ENCODE measurements at places on chromosomes 7 and 10.

DNA sequence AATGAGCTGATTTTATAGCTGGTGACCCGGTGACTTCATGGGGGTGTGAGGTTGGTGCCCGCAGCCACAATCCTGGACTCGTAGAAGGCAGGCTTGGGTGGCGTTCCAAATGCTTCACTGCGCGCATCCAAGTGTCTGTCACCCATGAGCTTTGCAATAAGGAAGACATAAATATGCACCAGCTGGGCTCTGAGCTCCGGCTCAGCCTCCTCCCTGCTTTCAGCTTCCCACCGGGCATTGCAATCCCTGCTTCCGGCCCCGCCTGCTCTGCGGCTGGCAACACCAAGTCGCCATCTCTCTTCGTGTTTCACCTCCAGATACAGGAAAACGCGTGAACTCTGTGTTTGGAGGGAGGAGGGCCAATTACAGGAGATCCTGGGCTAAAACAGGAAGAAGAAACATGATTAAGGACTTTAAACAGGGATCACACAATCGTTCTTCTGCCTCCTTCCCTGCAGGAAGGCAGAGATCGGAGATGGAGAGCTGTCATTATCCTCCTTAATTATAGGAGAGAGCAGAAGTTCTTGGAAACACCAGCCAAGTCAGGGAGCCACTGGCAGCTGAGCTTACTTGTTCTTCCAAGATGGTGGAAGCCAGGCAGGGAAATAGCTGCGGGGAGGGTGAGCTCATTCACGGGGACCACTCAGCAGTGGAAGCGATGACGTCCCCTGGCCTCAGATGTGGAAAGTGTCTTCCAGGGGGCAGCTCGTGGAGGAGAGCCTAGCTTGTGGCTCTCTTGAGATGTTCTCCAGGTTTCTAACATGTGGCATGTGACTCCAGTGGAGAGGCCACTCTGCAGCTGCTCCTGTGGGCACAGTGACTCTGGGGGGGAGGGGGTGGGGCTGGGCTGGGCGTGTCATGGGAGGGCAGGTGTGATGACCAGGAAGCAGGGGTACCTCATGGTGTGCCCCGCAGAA, 134.9 kb downstream of the CAMK1D start:
- peak; percentile 14 for DNase-seq

DNA sequence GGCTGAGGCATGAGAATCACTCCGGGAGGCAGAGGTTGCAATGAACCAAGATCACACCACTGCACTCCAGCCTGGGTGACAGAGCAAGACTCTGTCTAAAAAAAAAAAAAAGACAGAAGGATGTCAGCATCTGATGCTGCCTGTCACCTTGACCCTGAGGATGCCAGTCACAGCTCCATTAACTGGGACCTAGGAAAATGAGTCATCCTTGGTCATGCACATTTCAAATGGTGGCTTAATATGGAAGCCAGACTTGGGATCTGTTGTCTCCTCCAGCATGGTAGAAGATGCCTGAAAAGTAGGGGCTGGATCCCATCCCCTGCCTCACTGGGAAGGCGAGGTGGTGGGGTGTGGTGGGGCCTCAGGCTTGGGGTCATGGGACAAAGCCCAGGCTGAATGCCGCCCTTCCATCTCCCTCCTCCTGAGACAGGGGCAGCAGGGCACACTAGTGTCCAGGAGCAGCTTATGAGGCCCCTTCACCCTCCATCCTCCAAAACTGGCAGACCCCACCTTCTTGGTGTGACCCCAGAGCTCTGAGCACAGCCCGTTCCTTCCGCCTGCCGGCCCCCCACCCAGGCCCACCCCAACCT, 1.3 kb downstream of the NOS3 start:
- DNase-seq = no peak

DNA sequence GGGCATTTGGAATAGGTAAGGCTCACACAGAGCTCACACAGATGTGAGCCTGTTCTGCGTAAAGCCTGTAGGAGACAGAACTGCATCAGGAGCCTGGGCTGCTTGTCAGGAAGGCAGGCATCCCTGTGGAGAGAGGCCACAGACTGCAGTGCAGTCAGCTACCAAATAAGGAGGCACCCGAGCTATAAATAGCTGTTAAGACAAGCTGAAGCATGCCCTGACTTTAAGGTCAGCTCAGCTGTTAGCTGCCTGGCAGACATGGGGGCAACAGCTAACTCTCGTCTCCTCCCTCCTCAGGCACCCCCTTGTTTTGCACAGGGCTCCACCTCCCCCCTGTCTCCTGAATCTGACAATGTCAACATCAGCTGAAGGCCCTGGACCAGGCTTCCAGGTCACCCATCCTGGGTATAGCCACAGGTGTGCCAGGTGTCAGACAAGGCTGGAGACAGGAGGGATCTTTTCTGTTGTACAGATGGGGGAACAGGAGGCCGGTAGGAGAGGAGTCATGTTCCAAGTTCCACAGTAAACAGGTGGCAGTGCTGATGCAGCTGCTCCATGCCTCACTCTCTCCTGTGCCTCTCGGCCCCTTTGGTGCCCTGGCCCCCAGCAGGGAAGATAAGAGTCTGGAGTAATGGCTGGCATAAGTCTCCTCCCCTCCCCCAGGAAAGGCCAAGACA, 27.6 kb upstream of the MKRN1 start:
- peak; percentile 71 for DNase-seq

GRCh38 chr7:335358-336148, 45.6 kb downstream of the FOXL3 start:
- no peak for DNase-seq

GRCh38 chr7:73340514-73340913, 12.6 kb downstream of the FKBP6 start:
- no peak for DNase-seq

DNA sequence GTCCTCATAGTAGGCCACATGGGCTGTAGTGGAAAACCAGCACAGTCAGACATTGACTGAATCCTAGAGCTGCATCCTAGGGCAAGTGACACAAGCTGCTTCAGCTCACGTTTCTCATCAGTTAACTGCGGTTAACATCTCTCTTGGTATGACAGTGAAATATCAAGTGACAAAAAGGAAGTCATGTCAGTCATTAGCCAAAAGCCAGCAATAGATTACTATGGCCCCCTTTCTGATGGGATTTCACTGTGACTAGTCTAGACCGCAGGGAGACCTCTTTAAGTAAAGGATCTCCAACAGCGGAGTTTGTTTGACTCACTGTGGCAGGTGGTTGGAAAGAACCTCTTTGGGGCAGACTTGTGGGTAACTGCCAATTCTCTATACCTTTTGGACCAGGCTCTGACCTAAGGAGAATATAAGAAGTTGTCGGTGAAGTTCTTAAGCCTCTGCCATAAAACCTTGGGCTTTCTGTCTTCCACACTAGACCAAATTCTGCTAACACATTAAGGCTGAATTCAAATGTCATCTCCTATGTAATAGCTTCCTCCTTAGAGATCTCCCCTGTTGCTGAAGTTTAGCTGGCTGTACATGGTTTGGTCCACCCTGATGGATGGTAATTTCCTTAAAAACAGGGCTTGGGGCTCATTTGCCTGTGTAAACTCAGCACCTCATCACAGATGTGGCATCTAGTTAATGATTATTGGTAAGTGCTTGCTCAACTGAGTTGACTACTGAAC, 115.3 kb downstream of the SGMS1 start:
- DNase-seq = no peak

DNA sequence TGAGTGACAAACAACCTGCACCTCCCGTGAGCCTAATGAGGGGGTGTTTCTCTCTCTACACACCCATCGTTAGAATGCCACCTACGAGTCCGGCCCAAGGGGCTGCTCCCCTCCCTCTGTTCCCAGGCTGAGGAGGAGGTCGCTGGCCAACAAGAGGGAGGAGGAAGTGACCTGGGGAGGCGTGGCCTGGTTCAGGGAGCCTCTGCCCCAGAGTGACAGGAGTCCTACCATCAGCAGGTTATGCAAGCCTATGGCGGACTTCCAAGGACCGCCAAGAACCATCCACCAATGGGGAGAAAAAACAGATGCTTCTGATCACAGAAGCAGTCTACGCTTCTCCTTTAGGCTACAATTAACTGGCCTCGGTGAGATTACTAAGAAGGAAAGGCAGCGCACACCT, 12.3 kb upstream of the EGFR start:
- DNase-seq = no peak

GRCh38 chr7:159098424-159098786, 46.3 kb downstream of the VIPR2 start:
- no peak for DNase-seq

DNA sequence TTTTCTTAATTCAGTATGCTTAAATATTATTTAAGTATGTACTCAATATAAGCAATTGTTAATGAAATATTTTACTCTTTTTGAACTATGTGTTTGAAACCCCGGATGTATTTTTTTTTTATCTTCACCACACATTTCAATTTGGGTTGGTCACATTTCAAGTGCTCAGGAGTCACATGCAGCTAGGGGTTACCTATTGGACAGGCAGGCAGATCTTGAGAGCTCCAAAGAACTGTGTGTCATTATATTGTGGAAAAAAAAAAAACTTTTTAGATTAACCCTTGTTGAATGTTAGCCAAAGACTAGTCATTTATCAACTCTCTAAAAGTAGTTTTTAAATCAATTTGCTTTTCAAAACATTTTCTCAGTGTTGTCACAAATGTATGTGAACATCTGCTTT, 37.2 kb downstream of the IKZF1 start:
- no peak for DNase-seq

- no peak for DNase-seq
These were observed 149.3 kb upstream of the YAE1 start for GRCh38 chr7:39416866-39417265.

GRCh38 chr7:149220534-149220933, 18.9 kb upstream of the ZNF212 start:
- no peak for DNase-seq

GRCh38 chr10:17981766-17982380, 30.2 kb downstream of the SLC39A12 start:
- DNase-seq = no peak

GRCh38 chr7:134364619-134365037, 47.9 kb upstream of the SLC35B4 start:
- DNase-seq = no peak

- DNase-seq = no peak
These were observed 63.5 kb downstream of the ABCC2 start for GRCh38 chr10:99845837-99846382.

DNA sequence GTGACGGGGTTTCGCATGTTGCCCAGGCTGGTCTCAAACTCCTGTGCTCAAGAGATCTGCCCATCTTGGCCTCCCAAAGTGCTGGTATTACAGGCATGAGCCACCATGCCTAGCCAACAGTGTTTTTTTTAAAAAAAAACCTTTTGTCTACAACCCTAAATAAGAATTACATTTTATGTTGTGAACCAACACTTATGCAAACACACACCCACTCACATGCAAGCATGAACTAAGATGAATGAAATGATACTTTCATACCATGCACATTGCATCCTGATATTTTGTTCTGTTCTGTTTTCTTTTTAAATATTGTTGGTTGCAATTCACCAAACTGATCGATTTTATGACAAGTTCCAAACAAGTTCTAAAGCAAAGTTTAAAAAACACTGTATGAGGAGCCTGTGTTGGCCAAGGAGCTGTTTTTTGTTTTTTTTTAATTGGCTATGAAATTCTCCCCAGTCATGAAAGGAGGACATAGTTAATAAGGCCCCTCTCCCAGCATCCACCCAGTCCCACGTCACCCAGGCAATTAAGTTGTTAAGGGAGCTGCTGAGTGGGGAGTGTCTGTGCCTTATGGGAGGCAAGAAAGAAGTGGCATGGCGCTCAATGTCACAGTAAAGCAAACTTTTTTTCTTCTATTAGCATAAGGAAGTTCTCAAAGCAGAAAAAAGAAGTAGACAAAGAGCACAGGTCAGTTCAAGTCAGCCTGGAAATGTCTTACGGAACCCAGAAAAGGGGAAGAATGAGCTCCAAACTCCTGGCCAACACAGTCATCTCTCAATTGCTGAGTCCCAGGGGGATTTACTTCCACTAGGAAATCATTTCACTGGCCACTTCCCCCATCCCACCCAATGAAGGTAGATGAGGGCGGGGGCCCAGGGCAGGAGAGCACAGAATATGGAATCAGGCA, 50.1 kb downstream of the NOD1 start:
- no peak for DNase-seq

GRCh38 chr7:23334482-23335056, 35.4 kb downstream of the MALSU1 start:
- DNase-seq = no peak

DNA sequence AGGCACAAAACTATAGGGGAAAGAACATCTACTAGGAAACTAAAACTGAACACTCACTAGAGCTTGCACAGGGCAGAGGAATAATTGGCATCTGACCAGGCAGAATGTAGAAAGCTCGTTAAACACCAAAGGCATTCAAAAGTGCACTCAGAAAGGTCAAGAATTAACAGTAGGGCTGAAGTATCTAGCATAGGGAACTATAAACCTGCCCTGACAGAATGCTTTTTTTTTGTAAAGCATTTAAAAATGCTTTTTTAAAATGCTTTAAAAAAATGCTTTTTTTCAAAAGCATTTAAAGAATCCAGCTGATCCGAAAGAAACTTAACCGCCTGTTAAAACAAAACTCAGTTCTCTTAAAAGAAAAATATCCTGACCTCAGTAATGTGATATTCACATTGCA, 74.6 kb upstream of the EGFR start:
- DNase-seq = no peak

GRCh38 chr7:80724249-80724871, 85.9 kb downstream of the CD36 start:
- peak; percentile 45 for DNase-seq

DNA sequence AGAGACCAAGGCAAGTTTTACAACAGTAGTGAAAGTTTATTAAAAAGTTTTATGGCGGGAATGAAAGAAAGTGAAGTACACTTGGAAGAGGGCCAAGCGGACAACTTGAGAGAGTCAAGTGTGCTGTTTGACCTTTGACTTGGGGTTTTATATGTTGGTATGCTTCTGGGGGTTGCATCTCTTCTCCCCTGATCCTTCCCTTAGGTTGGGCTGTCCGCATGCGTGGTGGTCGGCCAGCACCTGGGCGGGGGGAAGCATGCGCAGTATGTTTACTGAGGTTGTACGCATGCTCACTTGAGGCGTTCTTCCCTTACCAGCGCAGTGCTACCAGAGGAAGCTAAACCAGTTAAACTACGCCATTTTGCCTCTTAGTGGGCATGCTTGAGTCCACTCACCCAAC, 31.9 kb downstream of the NUP42 start:
- no peak for DNase-seq

Data from NCI-H524 treated with DMSO at 0.1 percent for 48 hours (cell line).